ENCODE measurements at places on chromosomes 12 and 14.

GRCh38 chr14:72560331-72560730, 333.6 kb downstream of the DPF3 start:
- DNase-seq, result no peak

DNA sequence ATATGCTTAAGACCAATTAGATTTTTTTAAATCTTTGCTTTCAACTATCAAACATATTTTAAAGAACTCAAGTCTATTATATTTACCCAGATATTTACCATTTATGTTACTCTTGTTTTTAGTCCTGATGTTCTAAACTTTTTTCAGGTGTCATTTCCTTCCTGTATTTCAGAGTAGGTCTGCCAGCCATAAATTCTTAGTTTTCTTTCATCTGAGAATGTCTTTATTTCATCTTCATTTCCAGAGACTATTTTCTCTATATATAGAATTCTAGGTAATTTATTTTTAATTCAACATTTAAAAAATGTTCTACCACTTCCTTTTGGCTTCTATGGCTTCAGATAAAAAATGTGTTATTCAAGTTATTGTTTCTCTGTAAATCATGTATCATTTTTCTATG, 218.2 kb upstream of the AMIGO2 start:
- no peak for DNase-seq

GRCh38 chr12:129887101-129887500, 16.7 kb downstream of the TMEM132D start:
- no peak for DNase-seq

- DNase-seq, result peak; percentile 78
These were observed 19.9 kb downstream of the HRK start for GRCh38 chr12:116861320-116861719.

DNA sequence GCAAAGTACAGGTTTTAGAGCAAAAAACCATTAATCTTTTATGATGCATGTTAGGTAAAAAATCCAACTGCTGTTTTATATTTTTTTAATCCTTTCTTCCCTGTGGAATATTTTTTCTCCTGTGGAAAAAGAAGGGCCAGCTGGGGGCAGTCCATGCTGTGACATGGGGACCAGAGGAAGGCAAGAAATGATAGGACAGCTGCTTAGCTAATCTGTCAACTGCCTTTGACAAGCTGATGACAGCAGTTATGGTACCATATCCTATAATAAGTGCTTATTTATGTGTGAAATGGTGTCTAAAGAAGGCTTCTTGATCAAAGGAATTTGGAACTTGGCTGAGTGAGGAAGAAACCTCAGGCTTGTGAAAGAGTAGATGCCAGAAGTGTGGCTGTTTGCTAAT, 452.4 kb upstream of the NOVA1 start:
- DNase-seq, result no peak

- DNase-seq, result no peak
These were observed 1198.3 kb downstream of the GALC start for GRCh38 chr14:86794689-86795088.

- DNase-seq, result no peak
These were observed 55.6 kb upstream of the PTPRB start for GRCh38 chr12:70692681-70693288.

GRCh38 chr12:68835333-68835908, 27.4 kb downstream of the MDM2 start:
- DNase-seq, result no peak

GRCh38 chr12:97960741-97961608, 498.4 kb downstream of the RMST start:
- DNase-seq, result peak; percentile 68

- no peak for DNase-seq
These were observed 3.2 kb downstream of the AACS start for GRCh38 chr12:125068391-125068790.

DNA sequence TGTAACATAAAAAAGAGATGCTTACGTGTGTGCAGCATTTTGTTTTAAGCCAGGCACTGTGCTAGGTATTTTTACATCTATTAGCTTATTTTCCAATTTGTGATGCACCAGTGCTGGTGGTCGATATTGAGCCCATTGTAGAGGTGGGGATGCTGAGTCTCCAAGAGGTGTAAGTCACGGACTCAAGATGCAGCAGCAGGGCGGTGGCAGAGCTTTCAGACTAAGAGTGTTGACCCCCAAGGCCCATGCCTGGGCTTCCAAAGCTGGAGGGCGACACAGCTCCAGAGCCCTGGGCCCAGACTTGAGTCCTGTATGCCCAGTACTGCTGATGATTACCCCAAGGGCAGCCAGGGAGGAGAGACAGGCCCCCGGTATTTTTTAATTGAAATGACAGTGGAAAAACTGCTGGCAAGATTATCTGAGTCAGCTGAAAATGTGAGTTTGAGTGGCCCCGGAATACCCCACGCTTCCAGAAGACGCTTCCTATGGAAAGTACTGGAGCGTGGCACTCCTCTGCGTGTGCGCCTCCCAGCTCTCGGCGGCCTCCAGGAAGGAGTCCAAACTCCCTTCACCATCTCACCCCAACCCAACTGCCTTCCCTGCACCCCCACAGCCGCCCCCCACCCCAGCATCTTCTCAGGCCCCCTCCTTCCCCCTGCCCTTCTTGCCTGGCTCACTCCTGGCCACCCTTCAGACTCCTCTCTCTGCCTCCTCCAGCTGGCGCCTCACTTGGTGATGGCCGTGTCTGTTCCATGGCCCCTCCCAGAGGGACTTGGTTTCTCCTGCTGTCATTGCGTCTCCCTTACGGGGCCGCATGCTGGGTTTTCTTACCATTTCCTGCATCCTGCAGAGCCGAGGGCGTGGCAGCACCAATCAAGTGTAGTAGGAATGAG, 40.7 kb downstream of the ELK3 start:
- DNase-seq, result no peak

DNA sequence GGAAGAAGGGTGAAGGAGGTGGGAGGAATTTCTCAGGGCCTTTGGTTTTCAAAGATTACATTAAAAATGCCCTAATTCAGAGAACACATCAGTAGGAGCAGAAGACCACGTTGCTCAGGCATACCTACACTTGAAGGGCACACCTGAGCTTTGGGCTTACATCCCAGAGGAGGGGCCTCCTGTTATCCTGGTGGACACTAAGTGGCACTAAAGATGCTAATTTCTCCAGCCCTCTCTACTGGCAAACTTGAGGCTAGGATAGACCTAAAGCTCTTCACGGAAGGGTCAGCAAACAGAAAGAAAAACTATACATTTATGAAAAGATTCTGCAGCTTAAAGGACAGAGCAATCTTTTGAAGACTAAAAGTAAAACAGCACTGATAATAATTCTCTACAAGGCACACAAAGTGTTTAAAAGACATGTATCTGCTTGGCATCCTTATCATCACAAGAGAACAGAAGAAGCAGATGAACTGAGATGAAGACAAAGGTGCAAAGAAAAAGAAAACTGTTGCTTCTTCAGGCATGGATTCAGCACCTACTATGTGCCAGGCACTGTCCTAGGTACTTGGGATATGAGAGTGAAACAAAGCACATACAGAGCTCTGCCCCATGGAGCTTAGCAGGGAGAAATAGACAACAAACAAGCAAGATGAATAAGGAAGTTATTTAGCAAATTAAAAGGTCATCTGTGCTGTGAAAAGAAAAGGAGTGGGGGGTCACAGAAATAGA, 137.5 kb downstream of the NUAK1 start:
- no peak for DNase-seq

DNA sequence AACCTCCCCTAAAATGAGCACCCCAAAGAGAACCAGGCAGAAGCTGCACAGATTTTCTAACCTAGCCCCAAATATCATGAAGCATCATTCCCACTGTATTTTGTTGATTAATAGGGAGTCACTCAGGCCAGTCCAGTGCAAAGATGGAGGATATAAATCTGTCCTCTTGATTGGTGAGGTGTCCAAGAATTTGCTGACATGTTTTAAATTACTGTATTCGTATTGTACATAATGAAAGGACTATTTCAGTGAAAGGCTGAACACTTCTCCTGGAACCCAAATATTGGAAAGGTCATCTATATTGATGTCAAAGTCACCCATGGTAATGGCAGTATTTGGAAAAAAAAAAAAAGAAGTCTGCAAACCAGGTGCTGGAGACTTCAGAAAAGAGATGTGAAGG, 477.5 kb downstream of the RMST start:
- DNase-seq, result no peak

DNA sequence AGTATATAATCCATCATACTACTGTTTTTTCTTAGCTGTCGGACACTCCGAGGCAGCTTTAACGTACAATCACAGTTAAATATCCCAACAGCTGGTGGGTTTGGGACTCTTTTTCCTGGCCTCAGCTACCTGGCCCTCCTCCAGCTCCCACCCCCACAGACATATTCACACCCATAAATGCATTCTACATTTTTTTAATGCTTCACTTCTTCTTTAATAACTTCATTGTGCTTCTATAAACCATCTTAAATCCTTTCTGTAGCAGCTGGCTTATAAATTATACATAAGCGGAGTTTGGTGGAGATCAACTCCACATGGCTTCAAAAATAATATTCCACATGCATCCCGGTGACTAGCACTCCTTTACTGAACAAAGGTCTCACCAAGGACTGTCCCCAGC, 33.3 kb downstream of the TDG start:
- DNase-seq, result no peak

- DNase-seq, result no peak
These were observed 232.6 kb downstream of the EFCAB11 start for GRCh38 chr14:89721956-89722355.

- no peak for DNase-seq
These were observed 145.9 kb downstream of the ETV6 start for GRCh38 chr12:11795192-11795912.
